ENCODE measurements at places on chromosomes 2 and 18.

DNA sequence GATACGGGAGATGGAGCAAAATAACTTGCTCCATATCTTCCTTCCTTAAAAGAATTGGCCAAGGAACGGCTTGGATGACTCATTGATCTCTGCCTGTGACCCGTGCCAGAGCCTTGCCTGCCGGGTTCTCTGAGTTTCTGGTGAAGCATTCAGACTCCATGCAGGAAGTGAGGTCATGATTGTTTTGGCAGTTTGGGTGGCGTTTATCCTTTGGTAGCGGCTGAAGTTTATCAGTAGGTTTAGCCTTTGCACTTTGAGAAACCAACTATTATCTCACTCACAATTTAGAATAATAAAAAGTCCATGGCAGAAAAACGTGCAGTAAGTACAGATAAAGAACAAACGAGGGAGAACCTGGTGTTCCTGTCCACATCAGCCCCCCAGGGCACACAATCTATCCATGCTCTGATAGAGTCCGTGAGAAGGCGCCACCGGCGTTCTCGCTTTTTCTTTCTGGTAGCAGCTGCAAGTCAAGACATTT lies 15.0 kb upstream of the CTAGE1 start:
- no peak for DNase-seq

GRCh38 chr18:79870301-79871025 lies 72.7 kb downstream of the KCNG2 start:
- DNase-seq = no peak

DNA sequence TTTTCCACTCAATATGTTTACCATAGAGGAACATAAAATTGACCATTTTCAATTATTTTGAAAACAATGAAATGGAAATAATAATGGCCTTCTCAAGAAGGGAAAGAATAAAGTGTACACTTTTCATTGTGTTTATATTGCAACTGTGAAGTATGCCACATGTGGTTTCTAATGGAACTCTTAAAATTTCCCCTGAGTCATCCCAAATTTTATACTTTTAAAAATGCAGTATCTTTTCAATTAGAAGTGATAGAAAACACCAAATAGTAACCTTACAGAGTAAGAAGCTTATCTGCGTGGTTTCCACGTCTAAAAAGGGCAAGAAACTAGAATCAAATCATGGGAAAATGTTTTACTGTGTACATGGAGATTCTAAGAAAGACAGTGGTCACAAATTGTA lies 70.0 kb downstream of the SCG2 start:
- no peak for DNase-seq

GRCh38 chr2:25332571-25332970 lies 9.2 kb downstream of the DNMT3A start:
- DNase-seq = no peak

DNA sequence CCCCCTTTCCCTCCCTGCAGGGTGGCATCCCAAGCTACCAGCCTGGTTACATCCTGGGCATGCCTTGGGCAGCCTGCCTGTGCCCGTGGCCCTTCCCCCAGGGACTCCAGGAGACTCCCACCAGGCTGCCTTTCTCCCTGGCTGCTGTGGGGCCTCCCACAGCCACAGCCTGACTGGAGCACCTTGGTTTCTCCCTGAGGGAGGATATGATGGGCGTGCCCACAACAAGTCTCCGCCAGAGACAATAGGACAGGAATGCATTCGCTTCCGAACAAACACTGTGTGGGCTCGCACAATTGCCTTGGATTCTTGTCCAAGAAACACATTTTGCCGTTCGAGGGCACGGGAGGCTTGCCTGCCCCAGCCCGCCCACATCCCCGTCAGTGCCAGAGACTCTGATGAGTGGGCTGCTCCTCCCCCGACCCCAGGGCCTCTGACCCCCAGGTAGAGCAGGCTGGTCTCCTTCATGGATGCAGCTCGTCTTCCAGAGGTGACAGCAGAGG lies 102.1 kb downstream of the SMAD7 start:
- no peak for DNase-seq

- DNase-seq = no peak
Observed at GRCh38 chr2:204251158-204251997, 293.9 kb upstream of the PARD3B start.

Measured in hematopoietic multipotent progenitor cell treated with erythropoietin and hydrocortisone succinate and interleukin-3 and kit ligand, for 15 days (in vitro differentiated cells).